ENCODE measurements at places on chromosomes 5 and 9. TPM values are rescaled to one million over a fixed set of nuclear protein-coding genes. Genes with fewer than 3 reads are reported as not detected.

- DNase-seq = peak; percentile 18
These were observed 13.7 kb downstream of the FCN2 start for GRCh38 chr9:134894136-134894860.

Gene DIRAS2
- total RNA-seq = not detected

DNA sequence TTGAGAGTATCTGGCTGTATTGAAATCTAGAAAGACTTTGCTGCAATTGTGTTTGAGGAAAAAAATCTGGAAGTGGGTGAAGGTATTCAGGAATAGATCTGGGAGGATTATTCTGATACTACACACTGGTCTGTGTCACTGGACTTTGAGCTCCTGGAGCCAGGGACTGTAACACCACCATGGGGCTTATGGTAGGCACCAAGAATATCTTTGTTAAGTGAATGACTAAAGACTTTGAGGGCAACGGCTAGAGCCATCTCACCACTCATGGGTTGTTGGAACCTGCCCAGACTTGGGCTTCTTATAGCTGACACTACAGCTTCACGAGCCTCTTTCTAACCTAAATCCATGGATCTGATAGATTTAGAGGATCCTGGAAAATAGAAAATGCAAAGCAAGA is 10.2 kb downstream of the NFX1 start:
- DNase-seq = no peak

Gene CDHR2
- total RNA-seq = not detected

Gene TNC
- total RNA-seq = 28.8 TPM

- DNase-seq = no peak
These were observed 9.0 kb downstream of the FEM1C start for GRCh38 chr5:115535479-115536035.

- DNase-seq = no peak
These were observed 61.5 kb downstream of the GABBR2 start for GRCh38 chr9:98647236-98647635.

- no peak for DNase-seq
These were observed 11.4 kb downstream of the GRHPR start for GRCh38 chr9:37433867-37434371.

DNA sequence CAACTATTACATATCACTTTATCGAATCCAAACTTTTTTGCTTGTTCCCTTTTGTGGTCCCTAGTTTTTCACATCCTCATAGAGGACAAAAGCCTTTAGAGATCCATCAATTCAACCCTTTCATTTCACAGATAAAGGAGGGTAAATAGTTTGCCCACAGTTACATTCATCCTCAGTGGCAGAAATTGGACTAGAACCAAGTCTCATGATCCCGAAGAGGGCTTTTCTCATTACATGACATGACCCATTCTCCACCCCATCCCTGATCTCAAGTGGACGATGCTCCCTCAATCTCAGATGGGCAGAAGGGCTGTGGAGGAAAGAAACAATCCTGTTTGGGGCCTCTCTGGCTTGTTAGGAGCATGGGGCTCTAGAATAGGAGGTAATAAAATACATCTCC is 23.1 kb downstream of the TICAM2 start:
- no peak for DNase-seq

Gene PRR16
- 1.6 TPM for total RNA-seq

Gene LCN1
- not detected for total RNA-seq

Gene PCDHB2
- 1.8 TPM for total RNA-seq

DNA sequence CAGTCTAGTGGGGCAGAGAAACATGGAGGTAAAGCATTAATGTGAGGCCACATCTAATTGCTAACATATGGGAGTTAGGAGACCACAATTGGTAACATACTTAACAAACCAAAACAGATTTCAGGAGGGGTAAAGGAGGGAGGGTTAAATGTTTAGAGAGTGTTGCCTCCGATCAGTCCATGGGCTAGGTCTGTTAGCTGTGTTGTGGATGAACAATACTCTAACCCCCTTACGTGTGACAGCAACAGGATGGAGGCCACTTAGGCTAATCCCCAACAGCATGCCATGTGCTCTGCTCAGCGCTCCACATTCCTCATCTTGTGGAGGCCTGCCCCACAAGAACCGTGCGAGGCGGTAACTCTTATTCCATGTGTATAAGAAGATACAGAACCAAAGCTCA is 167.0 kb downstream of the CRB2 start:
- no peak for DNase-seq

Gene C9orf153
- total RNA-seq = 0.30 TPM

DNA sequence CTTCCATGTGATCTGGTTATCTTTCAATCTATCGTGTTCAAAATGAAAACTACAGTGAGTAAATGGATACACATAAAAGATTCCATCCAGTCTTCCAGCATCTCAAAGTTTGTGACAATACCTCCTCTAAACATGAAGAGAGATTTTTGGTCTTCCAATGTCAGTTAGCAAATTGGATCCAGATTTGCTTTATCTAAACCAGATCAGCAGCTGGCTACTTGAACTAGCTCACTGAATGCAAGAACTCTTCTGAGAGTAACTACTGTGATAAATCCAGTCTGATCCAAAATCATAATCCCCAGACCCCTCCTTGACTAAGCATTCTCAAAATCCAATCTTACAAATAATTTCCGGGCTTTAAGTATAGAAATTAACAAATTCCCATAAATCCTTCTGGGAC is 2177.9 kb upstream of the C9orf72 start:
- DNase-seq = no peak

Gene CDH6
- 2.7 TPM for total RNA-seq

DNA sequence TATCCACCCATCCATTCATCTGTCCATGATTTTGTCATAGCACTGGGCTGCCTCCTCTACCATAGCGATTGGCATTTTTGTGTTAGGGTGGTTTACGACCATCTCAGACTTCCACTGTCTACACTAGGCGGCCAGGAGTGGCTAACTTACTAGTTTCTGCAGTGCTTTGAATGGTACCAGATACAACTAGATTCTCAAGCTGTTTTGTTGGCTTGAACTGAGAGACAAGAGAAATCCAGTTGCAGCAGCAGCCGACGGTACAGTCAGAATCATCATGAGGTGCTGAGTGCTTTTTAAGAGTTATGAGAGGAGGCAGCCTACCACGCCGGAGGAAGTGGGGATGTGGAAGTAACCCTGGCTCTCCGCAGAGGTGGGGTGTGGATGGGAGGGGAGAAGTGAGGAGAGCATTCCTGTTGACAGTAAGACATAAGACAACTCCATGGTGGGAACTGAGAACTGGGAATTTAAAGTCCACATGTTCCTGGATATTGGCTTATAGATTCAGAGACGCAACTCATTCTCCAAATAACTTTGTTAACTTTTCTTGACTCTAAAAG is 27.9 kb downstream of the COL5A1 start:
- peak; percentile 9 for DNase-seq

Gene HAUS6
- 13.5 TPM for total RNA-seq

Gene PCDHB16
- total RNA-seq = 0.54 TPM

Gene SURF6
- 17.0 TPM for total RNA-seq

Gene IQGAP2
- total RNA-seq = 64.3 TPM

- no peak for DNase-seq
These were observed 178.2 kb downstream of the ROR2 start for GRCh38 chr9:91771864-91772263.

Gene PCDHB7
- total RNA-seq = 1.6 TPM

Gene SLC36A2
- not detected for total RNA-seq

DNA sequence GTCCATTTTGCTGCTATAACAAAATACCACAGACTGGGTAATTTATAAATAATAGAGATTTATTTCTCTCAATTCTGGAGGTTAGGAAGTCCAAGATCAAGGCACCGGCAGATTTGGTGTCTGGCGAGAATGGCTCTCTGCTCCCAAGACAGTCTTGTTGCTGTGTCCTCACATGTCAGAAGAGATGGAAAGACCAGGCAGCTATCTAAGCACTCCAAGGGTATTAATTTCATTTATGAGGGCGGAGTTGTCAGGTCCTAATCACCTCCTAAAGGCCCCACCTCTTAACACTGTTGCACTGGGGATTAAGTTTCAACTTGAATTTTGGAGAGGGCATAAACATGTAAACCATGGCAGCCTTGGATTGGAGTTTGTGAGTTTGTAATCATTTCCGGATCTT is 30.3 kb downstream of the ADCY2 start:
- no peak for DNase-seq

- DNase-seq = no peak
These were observed 235.1 kb upstream of the ANKH start for GRCh38 chr5:15106530-15107283.

Gene MAMDC2
- total RNA-seq = 46.9 TPM

DNA sequence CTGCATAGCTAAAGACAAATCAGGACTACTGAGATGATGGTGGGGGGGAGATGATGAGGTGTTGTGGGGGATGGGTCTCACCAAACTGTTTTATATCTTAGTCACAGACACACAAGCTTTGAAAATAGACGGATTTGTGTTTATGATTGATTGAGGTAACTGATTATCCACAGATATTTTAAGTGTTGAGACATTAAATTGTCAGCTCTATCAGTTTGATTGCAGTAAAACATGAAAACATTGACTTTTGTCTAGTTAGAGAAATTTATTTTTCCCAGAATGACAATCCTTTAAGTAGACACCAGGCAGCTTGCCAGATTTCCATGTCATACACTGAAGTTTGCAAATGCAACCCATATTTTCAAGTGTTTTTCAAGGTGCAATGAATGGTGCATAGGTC is 149.8 kb downstream of the NR2F1-AS1 start:
- no peak for DNase-seq

Gene PCDHA12
- total RNA-seq = 0.17 TPM

DNA sequence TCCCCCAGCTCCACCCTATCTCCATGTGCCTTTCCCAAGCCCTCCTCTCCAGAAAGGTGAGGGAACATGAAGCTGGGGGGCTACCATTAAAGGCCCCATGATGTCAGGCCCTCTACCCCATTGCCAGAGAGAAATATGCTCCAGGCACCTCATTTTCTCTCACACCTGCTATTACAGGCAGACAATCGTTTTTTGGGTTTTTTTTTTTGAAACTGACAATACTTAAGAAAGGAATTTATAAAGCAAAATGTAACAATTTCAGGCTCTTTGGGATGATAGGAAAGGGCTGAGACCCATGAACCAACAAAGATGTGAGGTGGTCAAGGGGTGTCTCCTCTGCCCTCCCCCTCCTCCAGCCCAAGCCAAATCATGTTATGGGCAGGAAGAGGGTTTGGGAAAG is 1.5 kb upstream of the GFRA3 start:
- no peak for DNase-seq

Gene TRPM6
- total RNA-seq = 0.59 TPM

- no peak for DNase-seq
These were observed 194.4 kb upstream of the TLE4 start for GRCh38 chr9:79377339-79377855.

GRCh38 chr5:96677496-96677895 is 15.3 kb downstream of the CAST start:
- DNase-seq = no peak

Gene NCBP1
- 24.2 TPM for total RNA-seq

Gene C9orf72
- 48.0 TPM for total RNA-seq

DNA sequence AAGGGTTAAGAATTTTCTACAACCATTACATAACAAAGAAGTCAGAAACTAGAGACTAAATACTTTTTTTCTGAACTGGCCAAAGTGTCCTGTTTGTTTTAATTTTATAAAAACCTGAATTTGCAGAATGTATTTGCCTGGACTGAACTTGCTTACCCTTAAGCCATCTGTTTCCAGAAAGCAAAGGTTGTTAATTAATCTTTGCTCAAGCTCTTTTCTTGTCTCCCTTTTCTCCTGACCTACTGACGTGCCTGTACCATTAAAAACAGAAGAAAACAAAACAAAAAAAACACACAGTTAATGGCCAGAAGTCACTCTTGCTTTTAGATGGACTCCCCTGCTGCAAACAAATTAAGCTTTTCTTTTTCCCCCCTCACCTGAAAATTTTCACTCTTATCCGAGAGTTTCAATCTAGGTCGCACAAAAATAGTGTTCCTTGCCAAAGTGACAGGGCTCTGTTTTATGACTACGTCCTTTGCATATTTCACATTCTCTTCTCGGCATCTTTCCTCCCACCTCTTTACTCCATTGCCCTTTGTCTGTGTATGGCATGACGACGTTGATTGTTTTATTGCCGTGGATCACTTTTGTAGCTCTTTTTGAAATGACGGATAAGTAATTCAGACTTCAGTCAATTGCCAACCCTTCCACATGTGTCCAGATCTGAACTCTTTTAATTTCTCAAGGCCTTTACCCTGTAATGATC is 333.8 kb upstream of the GRIN3A start:
- no peak for DNase-seq

DNA sequence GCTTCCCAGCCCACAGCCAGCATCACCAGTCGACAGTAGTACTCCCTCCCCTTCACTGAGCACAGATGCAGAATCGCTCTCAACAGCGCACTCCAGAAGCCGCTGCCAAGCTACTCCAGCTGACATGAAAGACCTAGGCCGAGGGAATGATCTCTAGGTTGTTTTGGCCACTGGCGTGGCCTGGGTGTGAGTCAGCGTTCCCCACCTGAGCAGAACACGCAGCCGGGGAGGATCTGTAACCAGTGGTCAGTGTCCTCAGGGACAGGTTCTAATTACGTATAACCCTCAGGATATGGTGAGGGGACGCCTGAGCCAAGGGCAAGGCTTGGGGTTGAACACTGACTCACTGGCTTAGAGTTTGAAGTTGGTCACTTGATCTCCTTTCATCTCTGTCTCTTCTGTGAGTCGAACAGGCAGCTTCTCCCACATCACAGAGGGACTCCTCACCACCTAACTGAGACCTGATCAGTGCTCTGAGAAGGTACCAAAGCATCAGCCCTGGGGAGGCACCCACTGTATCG is 76.9 kb upstream of the IL17B start:
- DNase-seq = no peak

DNA sequence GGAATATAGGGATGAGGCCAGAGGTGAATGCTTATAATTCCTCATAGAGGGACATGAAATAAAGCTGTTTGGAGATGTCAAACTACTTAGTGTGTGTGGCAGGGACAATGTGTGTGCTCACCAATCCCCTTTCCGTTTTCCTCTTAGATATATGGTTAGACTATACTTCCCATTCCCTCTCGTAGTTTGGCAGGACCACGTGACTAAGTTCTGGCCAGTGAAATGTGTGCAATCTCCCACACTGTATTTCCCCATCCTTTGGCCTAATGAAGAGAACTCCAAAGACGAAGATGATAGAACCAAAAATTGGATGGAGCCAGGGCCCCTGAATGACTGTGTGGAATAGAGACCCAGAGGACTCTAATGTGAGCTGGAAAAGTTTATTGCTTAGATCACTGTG is 233.4 kb upstream of the KLF4 start:
- no peak for DNase-seq

Gene NR6A1
- total RNA-seq = 1.9 TPM

GRCh38 chr9:38088006-38088925 is 19.2 kb upstream of the SHB start:
- peak; percentile 93 for DNase-seq

DNA sequence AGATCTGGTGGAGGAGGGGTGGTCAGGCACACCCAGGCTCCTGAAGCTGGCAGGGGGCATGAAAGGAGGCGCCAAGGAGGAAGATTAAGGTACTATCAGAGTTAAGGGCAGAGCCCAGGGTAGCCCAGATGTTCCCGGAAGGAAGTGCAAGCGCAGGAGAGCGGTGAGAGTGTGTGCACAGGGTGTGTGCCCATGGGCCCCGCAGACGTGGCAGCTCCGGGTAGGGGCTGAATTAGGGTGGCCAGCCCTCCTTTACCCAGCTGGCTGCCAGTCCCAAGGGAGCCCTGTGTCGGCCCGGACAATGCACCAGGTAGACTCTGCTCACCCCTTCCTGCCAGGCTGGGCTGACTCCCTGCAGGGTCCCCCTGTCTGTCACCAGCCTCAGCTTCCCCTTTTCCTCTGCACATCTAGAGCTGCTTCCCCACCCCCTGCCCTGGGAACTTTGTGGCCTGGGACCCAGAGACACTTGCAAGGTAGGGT is at the start of gene SMIM33:
Gene SMIM33 (plus strand): TSS at position 184 of the 480 bp plus-strand sequence. CDS start 118 bp downstream, at position 302.
- DNase-seq = peak; percentile 85

Gene FOXD4L4
- total RNA-seq = not detected

Gene CDKN2B-AS1
- 3.1 TPM for total RNA-seq

Measured in spleen (tissue), 13 donors.